Activated CD4-positive, alpha-beta T cell treated with anti-CD3 and anti-CD28 coated beads, Interleukin-2, amount 10 ng/mL, durations not matched to agents 7 days and 5 days (primary cell): ENCODE measurements at places on chromosomes 2 and 18.

DNA sequence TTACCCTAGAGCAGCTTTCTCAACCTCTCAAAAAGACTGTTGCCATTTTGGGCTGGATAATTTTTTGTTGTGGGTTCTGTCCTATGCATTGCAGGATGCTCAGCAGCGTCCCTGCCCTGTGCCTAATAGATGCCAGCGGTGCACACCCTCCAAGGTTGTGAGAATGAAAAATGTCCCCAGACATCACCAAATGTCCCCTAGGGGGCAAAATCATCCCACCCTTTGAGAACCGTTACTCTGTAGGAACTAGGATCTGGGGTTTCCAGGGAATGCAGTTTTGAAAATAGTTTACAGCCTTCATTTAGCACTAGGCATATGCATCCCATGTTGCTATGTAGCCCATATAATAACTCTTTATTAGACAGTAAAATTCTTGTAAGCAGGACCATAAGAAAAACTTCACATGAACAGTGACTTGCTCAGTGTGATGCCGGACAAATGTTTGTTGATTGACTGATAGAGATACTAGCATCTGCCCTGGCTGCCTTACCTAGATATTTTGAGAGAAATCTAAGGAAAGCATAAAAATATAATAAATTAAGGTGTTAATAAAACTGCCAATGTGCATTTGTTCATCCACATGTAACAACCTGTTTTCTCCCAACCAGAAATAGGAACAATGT, 79.2 kb upstream of the EPC2 start:
- no peak for DNase-seq

- peak; percentile 49 for DNase-seq
These were observed 28.5 kb upstream of the NOSTRIN start for GRCh38 chr2:168773719-168774521.

DNA sequence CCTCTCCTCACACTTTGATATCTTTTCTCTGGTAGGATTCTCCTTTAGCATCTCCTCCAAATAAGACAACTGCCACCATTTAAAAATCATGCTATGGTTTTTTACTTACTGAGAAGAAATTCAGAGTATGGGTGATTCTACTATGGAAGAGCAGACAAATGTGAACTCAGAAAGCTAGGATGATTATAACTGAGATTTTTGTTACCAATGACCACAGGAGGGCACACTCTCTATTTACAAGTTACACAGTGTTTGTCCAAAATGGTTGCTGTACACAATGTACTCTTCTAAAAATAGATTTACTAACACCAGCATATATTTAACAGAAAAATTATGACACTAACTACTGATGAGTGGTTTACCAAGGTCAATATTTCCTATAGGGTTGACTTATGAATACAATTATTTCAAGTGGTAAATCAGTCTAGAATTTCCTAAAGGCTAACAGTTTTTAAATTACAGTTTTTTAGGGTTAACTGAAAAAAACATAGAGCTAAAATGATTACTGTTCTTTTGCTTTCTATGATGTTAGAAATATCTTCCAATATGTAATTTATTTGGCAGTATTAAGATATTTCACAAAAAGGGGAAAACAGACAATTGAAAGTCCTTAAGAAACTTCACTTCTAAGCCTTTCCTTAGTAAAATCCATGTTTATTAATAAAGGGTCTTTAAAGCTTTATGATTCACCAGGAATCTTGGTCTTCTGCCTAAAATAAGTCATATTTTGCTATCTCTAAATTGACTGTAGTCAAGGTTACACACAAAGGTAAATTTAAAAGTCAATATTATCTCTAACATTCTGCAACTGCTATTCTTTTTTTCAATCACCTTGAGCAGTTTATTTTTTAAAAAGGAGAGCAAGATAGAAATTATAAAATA, 57.2 kb downstream of the MAP4K3 start:
- DNase-seq: peak; percentile 15

DNA sequence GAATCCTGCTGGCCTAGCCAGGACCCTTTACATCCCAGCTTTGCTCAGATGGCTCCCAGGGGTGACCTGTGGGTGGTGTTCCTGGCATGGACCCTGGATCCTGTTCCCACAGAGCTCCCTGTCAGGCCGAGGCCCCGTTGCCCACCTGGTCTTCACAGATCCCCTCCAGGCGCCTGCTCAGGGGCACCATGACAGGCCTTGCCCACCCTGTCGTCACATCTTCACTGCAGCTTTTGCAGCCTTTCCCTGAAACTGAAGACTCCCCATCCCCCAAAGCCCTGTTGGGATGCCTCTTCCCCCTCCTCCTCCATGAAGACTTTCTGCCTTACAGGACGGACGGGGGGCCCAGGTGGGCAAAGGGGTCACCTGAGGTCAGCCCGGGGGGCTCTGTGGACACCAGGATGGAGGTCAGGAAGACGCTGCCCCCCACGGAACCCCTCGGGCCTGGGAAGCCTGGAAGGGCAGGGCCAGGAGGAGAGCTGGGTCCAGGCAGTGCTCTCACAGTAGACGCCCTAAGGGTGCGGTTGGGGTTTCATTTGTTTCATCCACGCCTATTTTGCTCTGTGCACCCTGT, 13.0 kb upstream of the KIF1A start:
- DNase-seq: no peak

- DNase-seq: no peak
These were observed 66.9 kb downstream of the C18orf63 start for GRCh38 chr18:74382481-74383017.

- DNase-seq: peak; percentile 4
These were observed 123.0 kb downstream of the NFATC1 start for GRCh38 chr18:79518683-79519128.
